Naive thymus-derived CD8-positive, alpha-beta T cell (primary cell): ENCODE measurements at places on chromosomes 7 and 10.

DNA sequence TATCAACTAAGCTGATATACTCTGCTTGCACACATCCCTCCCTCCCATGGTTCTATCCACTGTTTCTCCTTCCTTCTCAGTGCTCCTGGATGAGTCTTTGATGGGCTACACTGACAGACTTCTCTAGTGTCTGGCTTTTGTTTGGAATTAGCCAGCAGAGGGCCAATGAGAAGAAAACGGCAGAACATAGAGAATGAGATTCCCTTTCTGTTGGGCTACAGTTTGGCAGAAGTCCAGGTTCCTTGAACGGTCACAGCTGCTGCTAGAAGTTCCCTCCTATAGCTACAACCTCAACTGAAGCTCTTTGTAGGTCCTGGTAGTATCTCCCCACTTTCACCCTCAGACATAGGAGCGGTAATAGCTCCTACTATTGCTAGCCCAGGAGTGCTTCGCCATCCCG, 251.1 kb upstream of the LRRN3 start:
- no peak for DNase-seq

DNA sequence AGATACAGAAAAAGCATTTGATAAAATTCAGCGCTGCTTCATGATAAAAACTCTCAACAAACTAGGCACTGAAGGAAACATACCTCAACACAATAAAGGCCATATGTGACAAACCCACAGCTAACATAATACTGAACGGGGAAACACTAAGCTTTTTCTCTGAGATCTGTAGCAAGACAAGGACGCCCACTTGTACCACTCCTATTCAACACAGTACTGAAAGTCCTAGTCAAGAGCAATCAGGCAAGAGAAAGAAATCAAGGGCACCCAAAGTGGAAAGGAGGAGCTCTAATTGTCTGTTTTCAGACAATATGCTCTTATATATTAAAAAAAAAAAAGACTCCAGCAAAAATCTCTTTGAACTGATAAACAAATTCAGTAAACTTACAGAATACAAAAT, 13.3 kb downstream of the DIP2C start:
- DNase-seq: no peak

DNA sequence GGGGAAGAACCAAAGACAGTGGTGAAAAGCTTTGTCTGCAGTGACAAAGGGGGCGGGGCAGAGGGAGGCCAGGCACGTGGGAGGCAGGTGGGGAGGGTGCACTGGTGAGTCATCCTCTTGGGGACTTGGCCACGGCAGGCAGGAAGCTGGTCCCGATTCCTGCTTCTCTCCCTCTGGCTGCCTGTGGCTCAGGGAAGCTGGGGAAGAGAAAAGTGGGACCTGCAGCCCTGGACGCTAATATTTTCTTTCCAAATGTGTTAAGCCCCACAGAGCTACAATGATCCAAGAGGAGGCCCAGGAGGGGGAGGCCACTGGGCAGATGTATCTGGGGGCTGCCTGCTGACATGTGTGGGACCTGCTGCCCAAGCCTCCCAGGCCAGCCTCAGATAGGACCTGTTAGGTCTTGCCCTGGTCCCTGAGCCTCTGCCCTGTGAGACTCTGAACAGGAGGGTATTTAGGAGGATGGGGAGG, 231.8 kb downstream of the KCNMA1 start:
- no peak for DNase-seq

GRCh38 chr10:62634576-62634975, 169.9 kb upstream of the ADO start:
- DNase-seq: no peak

DNA sequence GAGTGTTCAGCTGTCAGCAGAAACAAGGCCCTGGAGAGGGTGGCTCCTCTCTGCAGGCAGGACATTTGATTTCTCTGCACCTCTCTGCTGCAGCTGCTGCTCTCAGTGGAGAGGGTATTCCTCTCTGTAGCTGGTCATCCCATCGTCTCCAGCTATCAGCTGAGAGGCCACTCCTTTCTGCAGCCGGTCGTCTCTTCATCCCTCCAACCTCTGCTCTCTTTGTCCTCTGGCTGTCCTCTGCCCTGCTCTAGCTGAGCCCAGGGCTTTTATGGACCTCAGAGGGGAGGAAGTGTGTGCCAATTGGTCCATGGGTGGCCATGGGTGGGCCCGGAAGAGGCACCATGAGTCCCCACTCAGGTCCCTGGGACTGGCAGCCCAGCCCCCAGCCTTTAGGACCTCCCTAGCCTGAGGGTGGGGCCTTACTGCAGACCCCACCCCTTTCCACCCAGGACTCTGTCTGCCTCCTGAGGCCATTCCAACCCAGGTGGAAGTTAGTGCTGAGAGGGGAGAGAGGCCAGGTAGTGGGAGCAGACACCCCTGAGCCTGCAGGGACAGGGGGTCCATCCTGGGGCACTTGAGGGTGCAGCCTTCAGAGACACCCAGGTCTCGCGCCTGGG, 26.2 kb upstream of the CDCA7L start:
- DNase-seq: no peak

GRCh38 chr7:66306243-66306642, 101.1 kb downstream of the TPST1 start:
- DNase-seq: no peak

DNA sequence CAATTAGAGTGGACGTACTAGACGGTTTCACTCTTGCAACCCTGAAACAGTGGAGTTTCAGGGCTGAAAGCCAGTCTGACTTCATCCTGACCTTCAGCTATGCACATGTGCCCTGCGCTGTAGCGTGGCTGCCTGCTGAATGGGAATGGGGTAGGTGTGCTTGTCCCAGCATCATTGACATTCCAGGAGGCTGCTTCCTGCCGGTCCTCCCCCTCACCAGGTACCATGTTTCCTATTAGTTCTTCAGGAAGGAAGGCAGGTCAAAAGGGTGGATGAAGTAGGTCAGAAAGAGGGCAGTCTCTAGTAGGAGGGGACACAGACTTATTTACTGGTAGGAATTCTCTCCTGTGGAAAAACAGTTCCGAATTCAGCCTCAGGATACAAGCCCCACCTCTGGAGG, 551.8 kb upstream of the GALNT17 start:
- DNase-seq: no peak

DNA sequence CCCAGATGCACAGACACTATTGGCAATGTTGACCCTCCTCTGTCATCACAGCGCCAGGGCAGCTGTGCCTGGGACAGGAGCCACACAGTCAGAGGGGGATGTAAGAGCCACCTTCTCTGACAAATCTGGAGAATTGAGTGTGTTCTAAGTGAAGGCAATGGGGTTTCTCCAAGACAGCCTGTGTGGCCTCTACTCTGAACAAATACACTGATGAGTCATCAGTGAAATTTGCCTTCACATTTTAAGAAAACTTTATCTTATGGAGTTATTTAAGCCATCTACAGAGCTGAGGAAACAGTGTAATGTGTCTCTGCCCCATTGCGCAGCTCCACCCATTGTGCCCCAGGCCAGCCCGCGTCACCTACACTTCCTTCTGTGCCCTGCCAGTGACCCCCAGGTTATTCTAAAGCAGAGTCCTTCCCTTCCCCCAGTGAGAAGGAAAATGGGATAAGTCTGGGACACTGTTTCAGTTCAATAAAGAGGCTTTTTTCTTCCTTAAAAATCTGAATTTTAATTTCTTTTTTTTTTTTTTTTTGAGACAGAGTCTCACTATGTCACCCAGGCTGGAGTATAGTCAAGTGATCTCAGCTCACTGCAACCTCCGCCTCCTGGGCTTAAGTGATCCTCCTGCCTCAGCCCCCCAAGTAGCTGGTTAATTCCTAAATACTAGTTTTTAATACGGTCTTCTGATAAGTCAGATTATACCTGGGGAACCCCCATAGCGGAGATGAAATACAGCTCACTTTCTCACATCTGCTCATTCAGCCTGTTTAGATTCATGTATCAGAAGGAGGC, 21.8 kb downstream of the AKR1E2 start:
- no peak for DNase-seq
